ENCODE measurements at places on chromosomes 5 and 9. TPM values are rescaled to one million over a fixed set of nuclear protein-coding genes. Genes with fewer than 3 reads are reported as not detected.

The MYO10 gene
- total RNA-seq = 51.6 TPM

The LCN6 gene
- not detected for total RNA-seq

The WDR31 gene
- total RNA-seq = 1.5 TPM

GRCh38 chr5:173238312-173239232, 3.6 kb upstream of the NKX2-5 start:
- DNase-seq = no peak

DNA sequence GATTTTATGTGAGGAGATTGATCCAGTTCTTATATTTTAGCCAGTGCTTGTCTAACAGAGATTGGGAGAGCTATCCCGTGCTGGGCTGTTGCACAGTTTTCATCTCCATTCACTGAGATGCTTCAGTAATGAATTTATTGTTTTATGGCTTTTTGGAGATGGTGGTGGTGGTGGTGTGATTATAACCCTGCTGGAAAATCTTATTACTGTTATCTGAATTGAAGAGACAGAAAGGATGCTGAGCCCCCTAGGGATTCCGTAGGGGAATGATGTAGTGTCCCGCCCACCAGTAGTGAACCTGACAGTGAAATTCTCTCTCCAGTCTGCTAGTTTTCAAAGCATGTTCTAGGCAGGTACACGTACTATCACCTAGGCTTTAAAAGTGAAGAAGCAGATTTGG, 1.9 kb downstream of the RAI14 start:
- no peak for DNase-seq

DNA sequence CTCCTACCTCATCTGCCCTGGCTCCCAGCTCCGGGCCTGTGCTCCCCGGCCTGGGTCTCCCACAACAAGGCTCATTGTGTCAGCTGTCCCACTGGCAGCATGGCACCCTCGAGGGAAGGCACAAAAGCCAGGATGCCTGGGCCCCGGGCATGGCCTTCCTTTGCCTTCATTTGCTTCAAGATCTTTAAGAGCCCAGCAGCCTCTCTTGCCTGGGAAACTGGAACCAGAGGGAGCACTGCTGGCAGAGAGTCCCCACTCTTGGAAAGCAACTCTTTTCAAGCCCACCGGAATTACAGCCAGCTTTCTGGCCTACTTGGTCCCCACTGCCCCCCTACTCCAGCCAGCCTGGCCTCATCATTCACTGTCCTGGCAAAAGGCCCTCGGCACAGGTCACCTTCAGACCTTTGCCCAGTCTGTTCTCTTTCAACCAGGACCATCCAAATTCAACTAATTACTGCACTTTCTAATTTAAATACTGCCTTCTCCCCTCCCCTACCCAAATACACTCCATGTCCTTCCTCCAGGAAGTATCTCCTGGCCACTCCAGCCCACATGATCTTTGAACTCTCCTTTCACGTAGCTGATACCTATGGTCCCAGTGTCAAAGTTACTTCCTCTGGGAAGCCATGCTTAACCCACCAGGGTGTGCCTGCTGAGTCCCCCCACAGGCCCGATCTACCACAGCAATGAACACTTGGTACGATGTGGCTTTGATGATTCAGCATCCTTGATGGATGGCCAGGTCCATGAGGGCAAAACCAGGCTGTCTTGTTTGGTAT, 8.9 kb downstream of the ZER1 start:
- no peak for DNase-seq

- DNase-seq = no peak
Measured at GRCh38 chr9:131405428-131405827, 11.5 kb downstream of the PRRC2B start.

DNA sequence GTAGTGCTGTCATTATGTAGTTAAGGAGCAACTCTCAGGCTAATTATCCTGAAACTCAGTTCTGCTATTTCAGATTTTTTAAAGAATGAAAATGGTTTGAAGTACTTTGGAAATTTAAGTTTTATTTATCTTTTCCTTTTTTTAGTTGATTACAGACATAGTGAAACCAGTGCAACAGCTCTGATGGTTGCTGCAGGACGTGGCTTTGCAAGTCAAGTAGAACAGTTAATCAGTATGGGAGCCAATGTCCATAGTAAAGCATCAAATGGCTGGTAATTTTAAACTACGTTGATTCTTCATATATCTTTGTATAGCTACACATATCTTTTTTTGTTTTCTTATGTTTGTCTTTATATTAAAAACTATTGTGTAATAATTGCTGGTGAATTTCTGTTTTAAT, 34.9 kb downstream of the YTHDC2 start:
- DNase-seq = no peak

GRCh38 chr9:85162822-85163221, 493.3 kb downstream of the NTRK2 start:
- DNase-seq = no peak

GRCh38 chr5:1181451-1182359, 19.7 kb upstream of the SLC6A19 start:
- DNase-seq = peak; percentile 53
